CD4-positive, alpha-beta T cell (primary cell): ENCODE measurements at places on chromosomes 3 and 15. TPM values are rescaled to one million over a fixed set of nuclear protein-coding genes. Genes with fewer than 3 reads are reported as not detected.

CCDC54 gene
- not detected for total RNA-seq

FETUB gene
- total RNA-seq: not detected

ATG3 gene
- total RNA-seq: 43.3 TPM

TTBK2 gene
- total RNA-seq: 17.5 TPM

EOMES gene
- total RNA-seq: 0.69 TPM

CTXN2 gene
- not detected for total RNA-seq

TICRR gene
- 0.05 TPM for total RNA-seq

TMEM44 gene
- total RNA-seq: 1.1 TPM

TP63 gene
- 0.31 TPM for total RNA-seq

MME gene
- 1.8 TPM for total RNA-seq

LMAN1L gene
- total RNA-seq: 0.93 TPM

EIF2B5 gene
- 53.6 TPM for total RNA-seq

SQOR gene
- total RNA-seq: 14.0 TPM

RYK gene
- total RNA-seq: 59.2 TPM

GRIP2 gene
- total RNA-seq: not detected

ANKRD63 gene
- not detected for total RNA-seq

C3orf49 gene
- not detected for total RNA-seq

TRAIP gene
- 2.4 TPM for total RNA-seq

RAD51 gene
- 0.64 TPM for total RNA-seq

POMGNT2 gene
- 6.8 TPM for total RNA-seq

RAB6B gene
- not detected for total RNA-seq

PPM1L gene
- total RNA-seq: 3.4 TPM

GOLGA6D gene
- not detected for total RNA-seq

ZNF592 gene
- 37.5 TPM for total RNA-seq

GOLGA8Q gene
- not detected for total RNA-seq
